ENCODE measurements at places on chromosomes 7 and 10.

- no peak for DNase-seq
Observed at GRCh38 chr7:105802604-105803428, 73.6 kb downstream of the ATXN7L1 start.

- no peak for DNase-seq
Observed at GRCh38 chr10:100751211-100751933, 6.0 kb downstream of the PAX2 start.

DNA sequence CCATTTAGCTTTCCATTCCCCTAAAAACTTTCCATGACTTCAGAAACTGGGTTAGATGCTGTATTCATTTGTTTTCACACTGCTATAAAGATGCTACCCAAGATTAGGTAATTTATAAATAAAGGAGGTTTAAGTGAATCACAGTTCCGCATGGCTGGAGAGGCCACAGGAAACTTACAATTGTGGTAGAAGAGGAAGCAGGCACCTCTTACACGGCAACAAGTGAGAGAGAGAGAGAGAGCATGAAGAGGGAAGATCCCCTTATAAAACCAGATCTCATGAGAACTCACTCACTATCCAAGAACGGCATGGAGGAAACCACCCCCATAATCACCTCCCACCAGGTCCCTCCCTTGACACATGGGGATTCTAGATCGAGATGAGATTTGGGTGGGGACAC is 336.8 kb downstream of the TFEC start:
- no peak for DNase-seq

GRCh38 chr10:3372281-3372680 is 199.7 kb upstream of the PITRM1 start:
- DNase-seq, result no peak

- DNase-seq, result no peak
Observed at GRCh38 chr10:29643771-29644501, 9.2 kb upstream of the SVIL start.

- no peak for DNase-seq
Observed at GRCh38 chr10:15897287-15897686, 37.0 kb upstream of the MINDY3 start.

- no peak for DNase-seq
Observed at GRCh38 chr7:23403970-23404369, 66.3 kb downstream of the IGF2BP3 start.

DNA sequence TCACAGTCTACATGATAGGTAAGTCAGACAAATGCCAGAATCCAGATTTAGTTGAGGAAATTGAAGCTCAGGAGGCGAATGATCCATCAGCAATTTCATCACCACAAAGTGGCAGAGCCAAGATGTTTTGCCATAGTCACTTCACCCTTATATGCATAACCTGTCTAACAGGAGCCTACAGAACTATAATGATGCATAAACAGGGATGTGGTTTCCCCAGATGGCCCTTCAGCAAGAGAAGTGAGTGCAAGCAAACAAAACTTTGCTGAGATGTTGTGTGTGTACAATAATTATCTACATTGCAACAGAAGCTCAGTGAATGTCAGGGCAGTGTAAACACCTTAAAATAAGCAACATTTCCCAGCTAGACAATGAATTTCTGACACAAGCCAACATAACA is 28.6 kb downstream of the PON3 start:
- DNase-seq, result no peak

GRCh38 chr7:41847151-41847550 is 144.3 kb upstream of the INHBA start:
- DNase-seq, result no peak

DNA sequence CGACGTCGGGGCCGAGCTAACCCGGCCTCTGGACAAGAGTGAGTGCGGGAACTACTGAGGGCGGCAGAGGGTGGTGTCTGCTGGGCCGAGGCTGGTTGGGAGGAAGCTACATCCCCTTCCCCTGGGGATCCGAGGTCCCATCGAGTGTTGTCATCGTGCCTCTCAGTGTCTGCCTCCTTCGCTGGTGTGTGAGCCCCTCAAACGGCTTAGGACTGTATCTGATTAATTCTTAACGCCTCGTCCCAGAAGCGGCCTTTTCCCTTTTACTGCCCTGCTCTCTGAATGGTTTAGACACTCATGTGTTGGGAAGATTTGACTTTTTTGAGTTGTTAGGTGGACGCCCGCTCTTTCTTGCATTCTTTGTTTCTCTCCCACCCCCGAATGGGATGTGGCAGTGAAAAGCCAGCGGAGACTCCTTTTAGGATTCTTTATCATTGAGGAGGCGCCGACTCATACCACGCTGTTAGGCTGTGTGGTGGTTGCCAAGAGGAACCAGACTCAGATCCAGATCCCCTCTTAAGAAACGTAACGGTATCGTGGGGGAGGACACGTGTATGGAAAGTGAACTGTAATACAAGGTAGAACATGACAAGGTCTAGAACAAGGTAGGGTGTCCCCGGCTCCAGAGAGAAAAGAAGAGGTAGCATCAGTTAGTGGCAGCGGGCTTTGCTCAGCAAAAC is 631 bp downstream of the SUPV3L1 start:
- no peak for DNase-seq

GRCh38 chr10:71769279-71769823 is 4.0 kb downstream of the VSIR start:
- DNase-seq, result no peak

GRCh38 chr10:5543623-5544022 is 18.9 kb downstream of the CALML3 start:
- DNase-seq, result no peak

- DNase-seq, result no peak
Observed at GRCh38 chr7:151511946-151512345, 7.7 kb downstream of the RHEB start.

GRCh38 chr7:54921116-54921515 is 97.7 kb upstream of the EGFR start:
- no peak for DNase-seq

DNA sequence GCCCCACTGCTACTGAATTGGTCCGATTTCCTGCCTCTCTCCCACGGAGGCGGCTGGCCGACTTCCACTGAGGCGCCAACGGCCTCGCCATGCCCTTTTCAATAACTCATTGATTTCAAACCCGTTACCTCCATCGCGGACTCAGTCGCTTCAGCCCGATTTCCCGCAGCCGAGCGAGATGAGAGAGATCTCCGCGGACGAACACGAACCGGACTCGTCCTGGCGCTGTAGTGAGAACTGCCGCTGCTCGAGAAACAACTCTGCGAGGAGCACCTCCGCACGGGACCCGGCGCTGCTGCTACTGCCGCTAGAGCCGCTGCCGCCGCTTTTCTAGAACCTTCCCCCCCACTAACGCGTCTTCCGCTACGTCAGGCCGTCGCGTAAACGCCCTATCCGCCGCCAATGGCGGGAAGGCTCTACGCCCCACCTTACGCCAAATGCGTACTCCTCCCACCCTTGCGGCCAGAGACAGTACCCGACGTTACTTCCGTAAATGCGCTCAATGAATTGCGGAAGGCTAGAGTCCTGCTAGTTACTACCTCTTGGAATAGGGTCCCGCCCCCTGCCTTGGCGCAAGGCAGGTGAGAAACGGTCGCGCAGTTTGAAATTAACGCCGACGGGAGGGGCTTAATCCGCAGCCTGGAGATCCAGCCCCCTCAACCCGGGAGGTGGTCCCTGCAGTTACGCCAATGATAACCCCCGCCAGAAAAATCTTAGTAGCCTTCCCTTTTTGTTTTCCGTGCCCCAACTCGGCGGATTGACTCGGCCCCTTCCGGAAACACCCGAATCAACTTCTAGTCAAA is at the start of gene HNRNPA2B1:
HNRNPA2B1 (minus strand) TSS at position 303 of the 803 bp plus-strand sequence; CDS start at position 134, 169 bp downstream.
- peak; percentile 48 for DNase-seq

DNA sequence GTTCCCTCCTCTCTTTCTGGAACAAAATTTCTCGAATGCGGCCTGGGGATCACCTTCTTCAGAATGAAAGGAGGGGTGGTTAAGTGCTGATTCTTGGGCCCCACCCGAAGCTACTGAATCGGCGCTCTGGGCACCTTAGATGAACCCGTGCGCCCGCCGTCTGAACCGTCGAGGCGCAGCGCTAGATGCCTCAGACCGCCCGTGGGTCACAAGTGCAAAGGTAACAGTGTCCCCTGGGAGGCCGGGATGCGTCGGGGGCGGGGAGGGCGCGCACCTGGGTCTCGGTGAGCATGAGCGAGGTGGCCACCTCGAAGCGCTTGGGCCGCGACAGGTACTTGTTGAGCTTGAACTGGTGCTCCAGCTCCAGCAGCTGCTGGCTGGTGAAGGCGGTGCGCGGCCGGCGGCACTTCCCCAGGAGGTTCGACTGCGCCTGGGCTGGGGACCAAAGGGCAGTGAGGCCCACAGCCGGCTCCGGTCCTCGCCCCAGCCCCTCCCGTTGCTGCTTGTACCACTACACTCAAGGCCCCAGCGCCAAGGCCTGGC is 4.2 kb downstream of the MNX1 start:
- DNase-seq, result no peak

GRCh38 chr10:124217031-124217430 is 123.6 kb upstream of the CHST15 start:
- no peak for DNase-seq

DNA sequence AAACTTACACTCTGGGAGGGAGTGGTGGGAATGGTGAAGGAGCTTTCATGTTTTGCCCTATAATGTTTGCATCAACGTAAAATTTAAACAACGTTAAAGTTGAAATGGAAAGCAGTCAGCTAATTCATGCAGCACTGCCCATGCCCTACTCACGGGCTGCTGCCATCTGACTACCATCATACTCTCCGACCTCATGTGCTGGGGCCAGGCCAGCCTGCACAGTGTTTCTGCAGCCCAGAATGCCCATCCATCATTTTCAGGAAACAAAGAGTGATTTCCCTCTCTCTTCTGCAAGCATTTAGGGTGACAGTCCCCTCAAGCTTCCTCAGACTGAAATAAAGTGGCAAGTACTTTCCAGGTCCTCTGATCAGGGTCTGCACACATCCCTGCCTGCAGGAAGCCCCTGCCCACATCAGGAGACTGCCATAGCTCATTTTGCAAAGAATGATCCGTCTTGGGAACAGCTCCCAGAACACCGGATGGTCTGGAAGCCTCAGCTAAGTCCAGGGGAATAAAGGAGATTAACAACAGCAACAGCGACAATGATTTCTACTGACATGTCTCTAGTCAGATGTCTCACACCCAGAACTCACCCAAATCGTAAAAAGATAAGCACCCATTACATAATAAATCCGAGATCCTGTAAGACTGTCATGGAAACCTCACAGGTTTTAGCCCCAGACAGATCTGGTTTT is 40.3 kb downstream of the ARHGAP22 start:
- no peak for DNase-seq

GRCh38 chr10:33136271-33136670 is 178.2 kb upstream of the ITGB1 start:
- no peak for DNase-seq

DNA sequence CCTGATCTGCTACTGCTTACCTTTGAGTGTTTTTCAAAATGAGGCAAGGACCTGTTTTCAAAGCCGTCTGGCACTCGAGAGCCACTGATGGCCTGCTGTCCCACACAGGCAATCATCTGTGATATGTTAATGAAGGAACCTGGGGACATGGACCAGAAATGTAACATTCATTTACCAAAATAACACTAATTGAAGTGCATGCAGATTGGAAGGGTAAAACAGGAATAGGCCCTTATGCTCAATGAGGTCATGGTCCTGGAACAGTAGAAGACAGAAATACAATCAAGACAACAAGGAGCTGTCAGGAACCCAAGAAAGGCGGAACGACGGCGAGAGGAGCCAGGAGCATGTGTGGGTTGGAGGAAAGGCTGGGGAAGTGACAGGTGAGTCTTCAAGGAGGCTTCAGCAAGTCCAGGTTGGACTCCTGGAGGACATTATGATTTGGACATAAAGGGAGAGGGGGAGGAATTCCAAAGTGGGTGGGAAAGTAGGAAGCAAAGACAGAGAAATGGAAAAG is 28.3 kb downstream of the POLR3A start:
- DNase-seq, result no peak
